ENCODE measurements at places on chromosomes 11 and 22.

GRCh38 chr11:1502954-1503707 lies 16.6 kb upstream of the MOB2 start:
- DNase-seq, result no peak

- no peak for DNase-seq
Measured at GRCh38 chr11:114846416-114846791, 168.1 kb downstream of the NXPE2 start.

- no peak for DNase-seq
Measured at GRCh38 chr11:75592715-75593114, 30.7 kb downstream of the SERPINH1 start.

GRCh38 chr22:49793296-49793695 lies 34.4 kb downstream of the BRD1 start:
- no peak for DNase-seq

DNA sequence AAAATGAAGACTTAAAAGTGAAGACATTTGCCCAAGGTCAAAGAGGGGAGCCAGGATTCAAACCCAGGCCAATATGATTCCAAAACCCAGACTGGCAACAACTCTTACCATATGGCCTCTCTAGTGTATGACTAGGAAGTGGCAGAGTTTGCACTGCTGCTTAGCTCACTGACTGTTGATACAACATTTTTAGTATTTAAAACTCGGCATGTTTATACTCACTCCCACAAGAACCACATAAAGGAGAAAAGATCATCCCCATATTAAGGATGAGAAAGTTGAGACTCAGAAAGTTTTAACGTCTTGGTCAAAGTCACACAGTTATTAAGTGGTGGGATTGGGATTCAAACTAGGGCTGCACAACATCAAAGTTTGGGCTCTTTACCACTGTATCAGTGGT lies 81.7 kb downstream of the CCDC34 start:
- no peak for DNase-seq

GRCh38 chr11:36257351-36257750 lies 31.9 kb downstream of the COMMD9 start:
- no peak for DNase-seq

GRCh38 chr22:32634421-32634981 lies 159.9 kb downstream of the FBXO7 start:
- DNase-seq, result no peak

DNA sequence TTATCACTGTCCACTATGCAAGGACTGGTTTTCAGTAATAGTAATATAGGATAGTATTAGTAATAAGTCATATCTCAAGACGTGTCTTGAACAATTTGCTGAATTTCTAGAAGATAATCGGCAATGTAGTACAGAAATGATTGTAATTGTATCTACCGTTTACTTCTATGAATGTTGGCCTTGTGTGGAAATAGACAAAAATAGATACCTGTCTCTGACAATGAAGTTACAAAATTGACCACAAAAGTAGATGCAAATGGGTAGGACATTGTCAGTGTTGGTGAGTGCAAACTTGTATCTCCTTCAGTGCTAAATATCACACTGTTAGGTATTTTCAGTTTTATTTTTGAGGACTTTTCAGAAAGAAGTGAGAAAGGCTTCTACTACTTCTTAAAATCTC lies 43.1 kb downstream of the SVIP start:
- DNase-seq, result no peak

- DNase-seq, result no peak
Measured at GRCh38 chr11:70424765-70425344, 26.5 kb downstream of the CTTN start.

DNA sequence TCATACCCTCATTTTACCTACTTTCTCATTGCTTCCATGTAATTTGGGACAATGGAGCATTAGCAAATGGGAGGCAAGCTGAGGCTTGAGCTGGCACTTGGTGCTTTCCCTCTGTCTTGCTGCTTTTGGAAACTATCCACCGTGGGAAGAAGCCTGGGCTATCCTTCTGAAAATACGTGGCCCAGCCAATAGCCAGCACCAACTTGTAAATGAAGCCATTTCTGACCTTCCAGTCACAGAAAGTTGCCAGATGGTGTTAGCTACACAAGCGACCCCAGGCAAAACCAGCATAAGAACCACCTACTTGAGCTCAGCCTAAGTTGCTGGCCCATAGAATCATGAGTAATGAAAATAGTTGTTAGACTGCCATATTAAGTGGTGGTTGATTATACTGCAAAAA lies 18.5 kb upstream of the SPON1 start:
- no peak for DNase-seq

- DNase-seq, result no peak
Measured at GRCh38 chr11:548700-549603, 11.6 kb downstream of the LMNTD2 start.

DNA sequence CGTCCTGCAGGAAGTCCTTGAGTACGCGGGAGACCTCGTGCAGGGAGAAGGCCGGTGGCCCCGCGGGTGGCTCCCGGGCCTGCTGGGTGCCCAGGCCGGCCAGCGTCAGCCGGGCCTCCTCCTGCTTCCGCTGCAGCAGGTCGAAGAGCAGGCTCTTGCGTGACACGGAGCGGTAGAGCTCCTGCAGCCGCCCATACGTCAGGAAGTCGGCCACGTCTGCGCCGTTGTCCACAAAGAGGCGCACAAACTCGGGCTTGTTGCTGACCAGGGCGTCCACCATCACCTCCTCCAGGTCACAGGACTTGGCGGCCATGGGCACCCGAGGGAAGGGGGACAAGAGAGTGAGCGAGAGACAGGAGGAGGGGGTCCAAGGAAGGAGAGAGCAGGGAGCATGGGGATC lies 14.6 kb downstream of the TSSC4 start:
- no peak for DNase-seq

- DNase-seq, result no peak
Measured at GRCh38 chr11:78349624-78350023, 68.0 kb downstream of the GAB2 start.

GRCh38 chr11:30455025-30455424 lies 131.1 kb downstream of the MPPED2 start:
- DNase-seq, result no peak

GRCh38 chr11:30619767-30620166 lies 33.6 kb upstream of the MPPED2 start:
- no peak for DNase-seq

GRCh38 chr11:68009391-68010089 lies 587 bp upstream of the ALDH3B1 start:
- DNase-seq, result no peak

DNA sequence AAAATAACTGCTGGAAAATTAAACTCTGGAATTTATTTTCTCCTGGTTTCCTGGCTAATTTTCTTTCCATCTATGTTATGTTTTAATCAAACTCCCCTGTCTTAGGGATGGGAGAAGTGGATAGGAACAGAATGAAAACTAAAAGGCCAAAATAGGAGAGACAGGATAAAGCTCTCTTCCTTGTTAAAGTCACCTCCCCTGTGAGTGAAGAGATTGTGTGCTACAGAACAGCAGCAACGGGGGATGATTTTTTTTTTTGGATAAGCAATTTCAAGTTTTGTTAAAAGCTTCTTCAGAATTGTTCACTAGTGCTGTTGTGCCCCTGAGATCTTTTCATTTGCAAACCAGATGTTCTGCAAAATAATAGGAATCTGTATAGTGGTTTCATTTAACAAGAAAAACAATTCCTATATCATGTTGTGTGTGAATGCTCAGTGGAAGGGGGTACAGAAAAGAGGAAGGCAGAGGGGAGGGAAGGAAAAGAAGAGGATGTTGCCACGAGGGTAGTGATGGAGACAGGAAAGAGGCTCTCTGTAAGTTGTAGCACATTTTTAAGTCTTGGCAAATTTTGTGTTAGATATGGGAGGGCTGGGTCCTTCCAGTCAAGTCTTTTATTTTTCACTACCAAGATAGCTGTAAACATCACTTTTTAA lies 301.2 kb downstream of the CADM1 start:
- DNase-seq, result no peak

DNA sequence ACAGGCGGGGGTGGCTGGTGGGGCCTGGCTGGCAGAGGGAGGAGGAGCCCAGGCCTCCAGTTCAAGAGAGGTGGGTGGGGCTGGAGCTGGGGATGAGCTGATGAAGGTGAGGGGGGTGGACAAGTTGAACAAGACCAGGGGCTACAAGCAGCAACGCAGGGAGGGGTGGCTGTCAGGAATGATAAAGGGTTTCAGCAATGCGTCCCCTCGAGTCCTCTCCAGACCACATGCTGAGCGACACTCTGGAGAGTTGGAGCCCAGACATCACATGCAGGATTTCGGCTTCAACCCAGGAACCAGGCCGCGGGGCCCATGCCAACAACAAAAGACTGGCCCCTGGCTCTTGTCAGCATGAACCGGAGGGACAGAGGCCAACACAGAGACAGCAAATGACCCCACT lies 480.3 kb downstream of the BRD1 start:
- DNase-seq, result no peak

All from stimulated activated CD8-positive, alpha-beta memory T cell treated with anti-CD3 and anti-CD28 coated beads, Interleukin-12 subunit alpha, Interleukin-12 subunit beta, amount 100 ng/mL, for 4 hours (primary cell).